ENCODE measurements at places on chromosomes 6 and 20.

- DNase-seq: peak; percentile 14
Measured at GRCh38 chr6:135423649-135424128, 73.9 kb downstream of the AHI1 start.

DNA sequence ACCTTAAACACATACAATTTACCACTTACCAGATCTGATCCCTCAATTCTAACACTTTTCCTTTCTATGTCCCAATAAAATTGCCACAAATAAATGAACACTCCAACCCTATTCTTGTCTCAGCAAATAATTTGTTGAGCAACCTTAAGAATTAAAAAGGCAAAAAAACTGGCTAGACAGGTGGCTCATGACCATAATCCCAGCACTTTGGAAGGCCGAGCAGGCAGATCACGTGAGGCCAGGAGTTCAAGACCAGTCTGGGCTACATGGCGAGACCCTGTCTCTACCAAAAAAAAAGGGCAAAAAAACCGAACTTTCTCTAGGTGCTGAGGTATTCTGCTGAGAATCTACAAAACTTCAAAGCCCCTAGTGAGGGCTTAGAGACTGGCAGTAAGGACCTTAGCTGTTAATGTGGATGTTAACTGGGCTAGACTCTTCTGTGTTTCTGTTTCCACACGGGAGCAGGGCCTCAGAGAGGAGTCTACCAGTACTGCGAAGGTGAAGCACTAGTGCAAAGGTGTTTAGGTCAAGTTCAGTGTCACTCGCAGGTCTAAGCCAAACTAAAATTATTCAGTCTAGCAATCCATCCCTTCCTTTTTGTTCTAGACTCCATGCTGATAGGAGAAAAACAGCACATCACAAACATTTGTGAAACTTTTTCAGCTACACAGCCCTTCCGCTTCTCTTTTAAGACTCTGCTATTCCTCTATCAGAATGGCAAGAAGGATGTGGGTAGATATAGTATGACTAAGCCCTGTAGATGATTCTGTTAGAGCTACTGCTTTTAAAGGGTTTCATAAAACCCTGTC, 2.6 kb downstream of the FASTKD5 start:
- no peak for DNase-seq

DNA sequence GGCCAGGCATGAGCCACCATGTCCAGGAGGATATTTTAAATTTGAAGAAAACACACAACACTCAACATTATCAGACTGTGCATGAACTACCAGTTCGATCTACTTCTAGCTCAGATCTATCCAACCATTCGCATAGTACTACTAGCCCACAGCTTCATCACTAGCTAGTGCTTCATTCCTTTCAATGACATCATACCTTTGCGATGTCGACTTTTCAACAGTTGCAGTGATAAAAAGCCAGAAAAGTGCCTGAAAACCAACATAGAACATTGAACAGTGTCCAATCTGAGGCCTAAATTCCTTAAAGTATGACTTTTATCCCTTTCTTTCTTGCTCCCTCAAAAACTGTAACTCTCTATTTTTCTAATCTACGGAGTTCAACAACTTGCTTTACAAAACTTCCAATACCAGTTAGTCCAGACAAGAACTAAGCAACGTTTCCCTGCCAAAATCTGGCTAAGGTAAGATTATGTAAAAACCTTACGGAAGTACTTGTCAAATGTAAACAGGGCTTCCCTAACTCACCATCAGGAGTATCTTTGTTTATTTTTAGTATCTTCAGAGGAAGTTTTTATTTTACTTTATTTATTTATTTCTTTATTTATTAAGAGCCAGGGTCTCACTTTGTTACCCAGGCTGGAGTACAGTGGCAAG, 434.0 kb upstream of the JARID2 start:
- no peak for DNase-seq

- DNase-seq: peak; percentile 94
Measured at GRCh38 chr6:26251354-26252076, 113.5 kb upstream of the BTN3A2 start.

GRCh38 chr20:35870541-35871258, 83.6 kb downstream of the SCAND1 start:
- no peak for DNase-seq

DNA sequence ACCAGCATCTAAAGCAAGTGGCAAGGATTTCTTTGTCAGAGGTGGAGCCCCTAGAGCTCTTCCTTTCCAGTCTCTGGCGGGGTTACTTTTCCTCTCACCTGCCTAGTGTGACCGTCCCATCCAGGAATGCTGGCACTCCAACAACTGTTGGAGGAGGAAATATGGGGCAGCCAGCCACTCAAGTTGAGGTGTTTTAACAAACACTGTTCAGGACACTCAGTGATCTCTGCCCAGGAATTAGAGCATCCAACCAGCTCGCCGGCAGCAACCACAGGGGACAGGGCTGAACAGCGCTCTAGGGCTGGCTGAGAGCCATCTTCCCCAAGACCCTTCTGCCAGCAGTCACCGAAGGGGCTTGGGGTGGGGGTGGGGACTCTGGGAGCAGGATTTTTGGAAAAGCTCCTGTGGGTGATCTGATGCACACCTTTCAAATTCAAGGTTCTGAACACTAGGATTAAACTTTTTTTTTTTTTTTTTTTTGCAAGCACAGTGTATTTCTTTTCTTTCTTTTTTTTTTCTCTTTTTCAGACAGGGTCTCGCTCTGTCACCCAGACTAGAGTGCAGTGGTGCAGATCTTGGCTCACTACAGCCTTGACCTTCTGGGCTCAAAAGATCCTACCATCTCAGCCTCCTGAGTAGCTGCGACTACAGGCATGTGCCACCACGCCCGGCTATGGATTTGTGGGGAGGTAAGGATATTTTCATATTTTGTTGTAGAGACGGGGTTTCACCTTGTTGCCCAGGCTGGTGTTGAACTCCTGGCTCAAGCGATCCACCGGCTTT, 28.4 kb upstream of the KCNK16 start:
- no peak for DNase-seq

DNA sequence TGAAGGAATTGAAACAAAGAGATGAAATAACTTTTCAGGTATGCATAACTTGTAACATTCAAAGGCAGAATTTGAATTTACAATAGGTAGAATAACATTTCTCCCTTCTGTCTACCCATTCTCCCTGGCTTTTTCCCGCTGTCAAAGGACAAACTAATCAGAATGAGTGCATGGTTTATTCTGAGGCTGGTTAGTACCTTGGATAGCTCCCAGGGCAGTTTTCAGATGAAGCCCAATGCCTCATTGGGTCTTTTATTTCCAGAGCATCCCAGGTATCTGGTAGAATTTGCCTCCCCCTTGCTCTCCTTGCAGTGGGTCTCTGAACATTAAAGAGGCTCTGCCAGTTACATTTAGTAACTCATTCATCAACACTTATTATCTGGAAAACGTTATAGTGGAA, 665.5 kb downstream of the BCKDHB start:
- peak; percentile 24 for DNase-seq

DNA sequence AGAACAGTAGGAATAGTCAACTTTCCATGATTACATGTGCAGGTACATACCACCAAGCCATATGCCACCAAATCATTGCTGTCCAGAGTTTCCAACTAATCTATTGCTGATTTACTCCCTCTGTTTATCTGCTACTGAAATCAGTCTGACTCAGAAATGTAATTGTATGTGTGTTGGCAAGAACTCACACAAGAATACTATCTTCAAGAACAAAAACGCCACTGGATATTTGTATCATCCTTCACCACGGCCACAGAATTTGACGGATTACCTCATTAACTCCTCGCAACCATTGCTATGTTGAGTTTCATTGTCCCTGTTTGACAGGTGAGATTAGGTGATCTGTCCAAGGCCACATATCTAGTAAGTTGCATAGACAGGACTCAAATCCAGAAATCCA, 159.2 kb downstream of the GMPR start:
- DNase-seq: no peak

- no peak for DNase-seq
Measured at GRCh38 chr6:50655848-50656453, 57.4 kb upstream of the TFAP2D start.

GRCh38 chr6:37717836-37718251, 20.2 kb upstream of the MDGA1 start:
- no peak for DNase-seq

GRCh38 chr6:92122746-92123145, 1296.6 kb downstream of the EPHA7 start:
- no peak for DNase-seq

GRCh38 chr6:148830614-148831013, 83.8 kb downstream of the UST start:
- no peak for DNase-seq

- no peak for DNase-seq
Measured at GRCh38 chr6:86756640-86757229, 180.6 kb upstream of the HTR1E start.

DNA sequence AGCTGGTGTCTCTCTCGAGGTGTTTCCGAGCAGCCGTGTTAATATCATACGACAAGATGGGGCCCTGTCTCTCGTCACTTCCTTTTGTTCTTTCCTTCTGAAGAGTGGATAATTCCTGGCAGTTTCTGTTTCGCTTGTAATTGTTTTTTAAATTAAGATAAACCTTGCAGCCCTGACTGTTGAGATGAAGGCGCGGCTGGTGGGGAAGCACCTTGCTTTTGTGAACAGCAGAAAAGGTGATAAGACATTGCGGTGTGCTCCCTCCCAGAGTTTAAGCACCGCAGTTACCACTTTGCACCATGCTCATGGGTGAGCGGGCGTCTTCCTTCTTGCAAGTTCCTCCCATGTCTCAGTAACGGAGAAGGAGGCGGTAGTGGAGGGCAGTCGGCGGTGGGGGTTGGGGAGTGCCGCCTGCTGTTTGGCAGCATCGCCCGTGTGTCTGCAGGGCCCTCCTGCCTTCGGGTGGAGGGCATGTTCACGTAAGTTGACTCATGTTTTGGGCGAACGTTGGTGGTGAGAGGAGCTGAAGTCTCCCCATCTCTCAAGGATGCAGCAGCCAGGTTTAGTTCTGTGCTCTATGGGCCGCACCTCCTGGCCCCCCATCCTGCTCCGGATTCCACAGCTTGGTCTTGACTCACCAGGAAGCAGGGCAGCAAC, 345.9 kb downstream of the TAF4 start:
- no peak for DNase-seq

DNA sequence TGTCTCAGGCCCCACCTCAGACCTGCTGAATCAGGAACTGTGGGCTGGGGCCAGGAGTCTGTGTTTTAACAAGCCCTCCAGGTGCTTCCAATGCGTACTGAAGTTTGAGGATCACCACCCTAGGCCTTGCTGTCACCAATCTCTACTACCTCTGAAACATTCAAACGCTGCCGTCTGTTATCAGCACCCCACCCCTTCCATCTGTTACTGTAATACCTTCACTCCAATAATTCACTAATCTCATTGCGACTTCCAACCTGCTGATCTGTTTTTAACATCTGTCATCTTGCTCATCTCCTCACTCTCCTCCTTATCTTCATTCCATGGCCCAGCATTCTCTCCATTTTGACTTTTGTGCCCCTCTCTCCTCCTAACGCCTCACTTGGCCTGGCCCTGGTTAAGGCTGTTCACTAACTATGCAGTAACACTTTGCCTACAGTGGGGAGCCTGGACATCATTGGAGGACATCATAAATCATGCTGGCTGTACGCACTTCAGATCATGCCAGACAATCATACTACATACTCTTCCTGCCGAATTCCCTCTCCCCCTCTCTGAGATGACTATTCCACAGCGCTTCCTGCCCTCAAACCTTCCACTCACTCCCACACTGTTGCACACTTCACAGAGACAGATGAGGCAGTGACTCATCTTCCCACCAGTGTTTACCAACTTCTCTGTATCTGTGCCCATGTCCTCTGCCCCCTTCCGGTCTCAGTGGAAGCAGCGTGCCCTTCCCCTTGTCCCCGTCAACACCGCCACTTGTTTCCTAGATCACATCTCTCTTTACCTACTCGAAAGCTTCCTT, 3.0 kb upstream of the GUCA1B start:
- no peak for DNase-seq

DNA sequence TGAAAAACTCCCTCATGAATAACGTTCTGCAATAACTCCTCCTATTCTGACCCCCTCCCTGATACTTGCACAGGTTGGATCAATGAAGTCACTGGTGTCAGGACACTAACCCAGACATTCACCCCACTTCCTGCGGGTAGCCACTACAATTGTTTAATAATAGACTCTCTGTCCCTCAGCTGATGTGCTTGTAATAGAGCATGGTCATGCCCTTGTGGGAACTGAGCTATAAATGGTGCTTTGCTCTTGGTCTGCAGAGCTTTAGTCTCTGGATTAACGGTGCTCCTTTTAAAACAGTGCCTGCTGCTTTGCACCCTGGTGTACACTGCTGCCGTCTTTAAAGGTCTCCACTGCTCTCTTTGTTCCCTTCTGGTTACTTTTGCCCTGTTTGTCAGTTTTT, 127.3 kb downstream of the BACH2 start:
- DNase-seq: peak; percentile 21

DNA sequence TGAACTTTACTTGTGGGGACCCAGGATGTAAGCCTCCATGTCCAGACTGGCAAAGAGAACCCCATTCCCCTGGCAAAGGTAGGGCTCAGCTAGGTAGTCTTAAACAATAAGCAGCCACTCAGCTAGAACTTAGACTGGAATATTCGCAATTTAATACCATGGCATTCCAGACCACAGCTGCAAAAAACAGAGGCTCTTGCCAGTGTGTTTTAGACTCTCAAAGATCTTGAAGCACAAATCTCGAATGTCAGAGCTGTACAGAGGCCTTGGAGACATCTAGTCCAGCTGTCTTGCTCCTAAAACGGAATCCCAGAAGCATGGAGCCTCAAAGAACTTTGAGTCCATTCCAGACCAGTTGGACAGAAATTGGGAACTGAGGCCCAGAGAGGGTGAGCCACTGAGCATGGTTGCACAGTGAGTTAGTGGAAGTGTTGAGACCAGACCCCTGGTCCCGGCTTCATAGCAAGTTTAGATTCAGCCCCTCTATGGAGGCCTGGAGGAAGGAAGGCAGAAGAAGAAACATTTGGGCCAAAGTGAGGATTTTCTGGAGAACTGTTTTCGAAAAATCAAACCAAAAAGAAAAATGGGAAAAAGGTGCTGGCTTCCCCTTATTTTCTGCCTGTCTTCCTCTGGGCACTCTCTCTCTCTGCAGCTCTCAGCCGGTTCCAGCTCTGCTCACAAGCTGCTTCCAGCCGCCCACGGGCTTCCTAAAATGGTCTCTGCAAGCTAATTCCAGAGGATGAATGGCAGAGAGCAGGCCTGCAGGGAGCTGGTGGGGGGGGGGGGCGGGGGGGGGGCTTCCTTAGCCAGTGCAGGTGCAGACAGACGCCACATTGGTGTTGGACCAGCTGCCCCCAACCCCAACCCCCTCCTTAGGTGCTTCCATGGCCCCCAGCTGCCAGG, 32.4 kb downstream of the AAR2 start:
- no peak for DNase-seq

- DNase-seq: no peak
Measured at GRCh38 chr6:33427585-33428223, 7.8 kb downstream of the SYNGAP1 start.

- no peak for DNase-seq
Measured at GRCh38 chr6:21075986-21076385, 517.6 kb upstream of the SOX4 start.

All from mammary epithelial cell (primary cell).